GOT3 (cell line): ENCODE measurements at places on chromosomes 11 and 22.

DNA sequence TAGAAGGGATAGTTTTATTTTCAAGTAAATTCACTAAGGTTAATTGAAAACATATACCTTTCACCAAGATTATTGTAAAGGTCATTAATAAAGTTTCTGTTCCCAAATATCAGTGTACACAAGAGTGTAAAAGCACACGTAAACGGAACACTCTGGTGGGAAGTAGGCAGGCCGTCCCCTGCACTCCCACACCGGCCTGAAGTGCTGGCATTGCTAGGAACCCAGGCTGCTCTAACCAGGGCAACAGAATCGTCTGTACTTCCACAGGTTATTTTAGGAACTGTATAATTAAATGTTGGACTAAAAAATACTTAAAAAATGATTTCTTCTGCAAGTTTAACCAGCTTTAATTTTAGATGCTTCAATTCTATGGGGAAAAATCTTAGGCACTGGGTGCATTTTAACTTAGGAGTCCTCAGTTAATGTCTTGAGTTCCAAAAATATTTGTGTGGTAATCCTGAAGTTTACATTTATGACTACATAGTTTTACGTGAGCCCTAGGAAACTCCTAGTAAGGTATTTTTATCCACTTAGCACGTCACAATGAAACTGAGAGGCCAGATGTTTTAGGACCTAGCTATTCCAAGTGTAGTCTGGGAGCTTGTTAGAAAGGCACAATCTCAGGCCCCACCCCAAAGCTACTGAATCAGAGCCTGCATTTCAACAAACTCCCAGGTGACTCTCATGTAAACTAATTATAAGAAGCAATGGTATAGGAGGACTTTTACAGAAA, 31.2 kb downstream of the KMT5B start:
- DNase-seq = no peak

DNA sequence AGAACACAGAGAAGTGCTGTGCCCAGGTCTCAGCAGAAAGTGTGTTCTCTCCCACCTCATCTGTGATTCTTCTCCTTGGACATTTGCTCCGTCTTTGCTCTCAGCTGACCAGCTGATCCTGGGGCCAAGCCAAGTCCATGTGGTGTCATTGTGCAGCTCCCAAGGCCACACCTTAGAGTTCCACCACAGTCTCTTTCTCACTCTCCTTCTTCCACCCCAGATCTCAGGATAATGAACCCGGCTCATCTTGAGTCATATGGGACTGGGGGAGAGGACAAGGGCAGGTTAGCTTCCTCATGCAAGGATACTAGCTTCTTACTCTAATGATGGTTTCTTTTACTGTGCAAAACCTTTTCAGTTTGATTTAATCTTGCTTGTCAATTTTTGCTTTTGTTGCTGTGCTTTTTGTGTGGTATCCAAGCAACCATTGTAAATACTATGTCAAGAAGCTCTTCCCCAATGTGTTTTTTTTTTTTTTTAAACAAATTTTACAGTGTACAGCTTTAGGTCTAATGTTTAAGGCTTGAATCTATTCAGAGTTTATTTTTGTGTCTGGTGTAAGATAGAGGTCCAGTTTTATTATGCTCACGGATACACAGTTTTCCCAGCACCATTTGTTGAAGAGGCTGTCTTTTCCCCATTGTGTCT, 75.0 kb upstream of the OR4B1 start:
- DNase-seq = no peak

GRCh38 chr11:119091966-119092879, 7.5 kb downstream of the HMBS start:
- DNase-seq = no peak

DNA sequence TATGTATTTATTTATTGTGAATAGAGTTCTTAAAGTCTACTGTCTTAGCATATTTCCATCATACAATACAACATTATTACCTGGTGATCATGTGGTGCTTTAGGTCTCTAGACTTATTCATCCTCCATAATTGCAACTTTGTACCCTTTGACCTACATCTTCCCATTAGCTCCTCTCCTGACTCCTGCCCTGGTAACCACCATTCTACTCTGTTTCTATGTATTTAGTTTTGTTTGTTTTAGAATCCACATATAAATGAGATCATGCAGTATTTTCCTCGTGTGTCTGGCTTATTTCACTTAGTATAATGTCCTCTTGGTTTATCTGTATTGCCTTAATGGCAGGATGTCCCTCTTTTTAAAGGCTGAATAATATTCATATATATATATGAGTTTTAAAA, 22.7 kb downstream of the NCAM1 start:
- no peak for DNase-seq

- no peak for DNase-seq
Observed at GRCh38 chr11:113090716-113091480, 129.7 kb downstream of the NCAM1 start.

GRCh38 chr11:15852179-15852578, 504.2 kb downstream of the SOX6 start:
- DNase-seq = no peak

DNA sequence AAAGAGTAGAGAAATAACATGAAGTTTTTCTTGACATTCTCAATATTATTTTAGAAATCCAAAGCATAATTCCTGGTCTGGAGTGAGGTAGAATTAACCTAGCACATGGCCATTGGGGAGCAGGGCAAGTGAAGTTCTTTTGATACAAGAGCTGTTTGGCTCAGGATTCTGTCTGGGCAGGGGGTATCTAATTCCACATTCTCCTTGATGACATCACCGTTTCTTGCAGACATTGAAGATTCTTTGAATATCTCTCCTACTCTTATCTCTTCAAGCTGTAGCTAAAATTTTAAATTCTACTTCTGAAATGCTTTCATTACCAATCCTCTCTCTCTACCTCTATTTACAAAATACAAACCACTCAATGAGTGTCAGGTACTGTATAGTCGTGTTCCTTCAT, 138.2 kb upstream of the TENM4 start:
- DNase-seq = no peak

DNA sequence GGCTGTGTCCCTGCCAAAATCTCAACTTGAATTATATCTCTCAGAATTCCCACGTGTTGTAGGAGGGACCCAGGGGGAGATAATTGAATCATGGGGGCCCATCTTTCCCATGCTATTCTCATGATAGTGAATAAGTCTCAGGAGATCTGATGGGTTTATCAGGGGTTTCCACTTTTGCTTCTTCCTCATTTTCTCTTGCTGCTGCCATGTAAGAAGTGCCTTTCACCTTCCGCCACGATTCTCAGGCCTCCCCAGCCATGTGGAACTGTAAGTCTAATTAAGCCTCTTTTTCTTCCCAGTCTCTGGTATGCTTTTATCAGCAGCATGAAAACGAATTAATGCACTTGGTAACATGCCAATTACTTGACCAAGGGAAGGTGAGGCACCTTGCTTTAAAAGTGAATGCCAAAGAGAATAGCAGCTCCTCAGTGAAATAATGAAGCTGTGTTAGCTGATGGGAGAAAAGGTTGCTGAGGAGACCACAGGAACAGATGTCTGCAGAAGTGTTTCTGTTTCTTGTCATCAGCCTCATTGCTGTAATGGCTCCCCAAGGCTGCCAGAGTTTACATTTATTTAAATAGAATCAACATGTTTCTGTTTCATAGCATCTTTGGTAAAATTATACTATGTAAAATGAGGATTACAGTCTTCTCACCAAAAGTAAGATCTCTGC, 89.0 kb upstream of the CD44 start:
- no peak for DNase-seq

DNA sequence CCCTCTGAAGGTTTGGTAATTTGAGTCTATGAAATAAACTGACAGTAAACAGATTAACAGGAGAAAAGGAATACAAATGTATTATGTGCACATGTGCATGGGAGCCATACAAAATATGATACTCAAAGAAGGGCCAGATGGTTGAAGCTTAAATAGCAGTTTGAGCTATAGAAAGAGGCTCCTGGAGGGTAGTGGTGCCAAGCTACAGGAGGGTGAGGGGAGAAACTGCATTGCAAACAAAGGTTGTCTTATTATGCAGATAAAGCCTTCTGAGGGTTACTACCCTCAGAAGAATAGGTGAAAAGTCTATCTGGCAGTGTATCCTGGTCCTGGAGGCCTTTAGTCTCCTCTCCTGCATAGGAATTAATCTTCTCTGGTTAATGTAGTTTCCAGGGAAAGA, 267.3 kb upstream of the MPPED2 start:
- no peak for DNase-seq

- DNase-seq = no peak
Observed at GRCh38 chr11:103257360-103257759, 148.1 kb downstream of the DYNC2H1 start.

DNA sequence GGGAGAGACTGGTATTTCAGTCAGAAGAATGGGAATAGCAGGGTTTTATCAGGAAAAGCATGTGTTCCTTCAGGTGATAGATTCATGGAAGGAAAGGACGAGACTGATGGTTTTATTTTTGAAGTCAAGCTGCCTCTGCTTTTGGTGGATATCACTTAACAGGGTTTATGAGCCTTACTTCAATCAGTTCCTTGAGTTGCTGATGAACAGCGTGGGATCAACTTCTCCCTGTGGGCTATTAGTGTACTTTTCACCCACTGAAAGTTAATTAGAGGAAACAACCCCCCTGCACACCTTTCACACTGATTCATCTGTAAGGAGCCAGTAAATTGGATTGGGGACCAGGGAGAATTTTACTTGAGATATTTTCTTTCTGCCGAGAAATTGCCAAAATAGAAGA, 479.0 kb downstream of the NELL1 start:
- DNase-seq = no peak

DNA sequence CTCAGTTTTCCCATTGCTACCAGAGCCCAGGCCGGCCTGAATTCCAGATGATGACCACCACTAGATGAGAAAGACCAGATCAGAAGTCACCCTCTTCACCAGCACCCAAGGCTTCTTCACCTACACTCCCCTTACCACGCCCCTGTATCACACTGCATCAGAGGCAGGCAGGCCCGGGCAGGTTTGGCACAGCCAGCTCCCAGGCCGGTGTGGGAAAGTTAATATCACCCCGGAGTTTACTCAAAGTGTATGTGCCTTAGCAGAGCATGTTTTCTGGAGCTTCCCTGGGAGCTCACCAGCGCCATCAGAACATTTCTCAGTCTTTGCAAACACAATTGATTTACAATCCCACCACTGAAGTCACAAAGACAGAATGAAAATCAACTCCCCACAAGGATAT, 47.5 kb upstream of the POU2AF1 start:
- DNase-seq = no peak

GRCh38 chr11:83035070-83035854, 36.4 kb downstream of the RAB30 start:
- no peak for DNase-seq

GRCh38 chr11:119335091-119335654, 846 bp downstream of the RNF26 start:
- no peak for DNase-seq

- no peak for DNase-seq
Observed at GRCh38 chr11:59413646-59414045, 12.6 kb downstream of the OR5A2 start.

GRCh38 chr11:1353383-1354124, 36.2 kb upstream of the BRSK2 start:
- DNase-seq = no peak
